Sigmoid colon (tissue), 7 donors: ENCODE measurements at places on chromosomes 11 and 22. TPM values are rescaled to one million over a fixed set of nuclear protein-coding genes. Genes with fewer than 3 reads are reported as not detected.
A peak's percentile ranks its signal among the peaks of the same experiment; 100 is the strongest.

GRCh38 chr22:23402275-23403151 is 177.6 kb downstream of the IGLL1 start:
- no peak overlapping the region for H3K27ac ChIP-seq
- peak overlapping the region; percentile 43 for H3K4me3 ChIP-seq
- peaks cover 10% of the 10 kb centered on the region for H3K4me1 ChIP-seq
- H3K27me3 ChIP-seq = no peaks in the 10 kb centered on the region
- peak; percentile 67 for DNase-seq

- no peaks in the 10 kb centered on the region for H3K27me3 ChIP-seq
- peak overlapping the region; percentile 78 for H3K27ac ChIP-seq
- H3K4me1 ChIP-seq = peaks cover 57% of the 10 kb centered on the region
- no peak overlapping the region for H3K4me3 ChIP-seq
- H3K36me3 ChIP-seq = no peaks in the 10 kb centered on the region
Observed at GRCh38 chr11:12198251-12199222, 88.1 kb downstream of the MICAL2 start.

DNA sequence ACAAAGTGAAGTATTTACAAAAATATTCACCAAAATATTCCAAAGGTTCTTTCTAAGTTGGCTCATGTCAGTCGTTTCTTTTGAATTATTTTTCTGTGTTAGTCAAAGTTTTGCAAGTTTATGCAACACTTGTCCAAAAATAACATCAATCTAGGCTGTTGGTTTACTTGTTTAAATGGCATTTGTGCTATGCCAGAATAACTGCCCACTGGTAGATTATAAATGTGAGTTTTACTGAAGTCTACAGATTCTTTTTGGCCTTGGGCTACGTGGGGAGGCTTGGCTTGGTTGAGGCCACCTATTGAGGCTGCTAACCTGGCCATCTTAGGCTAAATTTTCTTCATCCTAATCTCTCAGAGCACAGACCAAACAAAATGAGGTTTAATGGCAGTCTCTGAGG is 1091.9 kb upstream of the RAG2 start:
- H3K4me1 ChIP-seq = no peaks in the 10 kb centered on the region
- no peak for DNase-seq
- no peaks in the 10 kb centered on the region for H3K36me3 ChIP-seq
- H3K27me3 ChIP-seq = no peaks in the 10 kb centered on the region

DNA sequence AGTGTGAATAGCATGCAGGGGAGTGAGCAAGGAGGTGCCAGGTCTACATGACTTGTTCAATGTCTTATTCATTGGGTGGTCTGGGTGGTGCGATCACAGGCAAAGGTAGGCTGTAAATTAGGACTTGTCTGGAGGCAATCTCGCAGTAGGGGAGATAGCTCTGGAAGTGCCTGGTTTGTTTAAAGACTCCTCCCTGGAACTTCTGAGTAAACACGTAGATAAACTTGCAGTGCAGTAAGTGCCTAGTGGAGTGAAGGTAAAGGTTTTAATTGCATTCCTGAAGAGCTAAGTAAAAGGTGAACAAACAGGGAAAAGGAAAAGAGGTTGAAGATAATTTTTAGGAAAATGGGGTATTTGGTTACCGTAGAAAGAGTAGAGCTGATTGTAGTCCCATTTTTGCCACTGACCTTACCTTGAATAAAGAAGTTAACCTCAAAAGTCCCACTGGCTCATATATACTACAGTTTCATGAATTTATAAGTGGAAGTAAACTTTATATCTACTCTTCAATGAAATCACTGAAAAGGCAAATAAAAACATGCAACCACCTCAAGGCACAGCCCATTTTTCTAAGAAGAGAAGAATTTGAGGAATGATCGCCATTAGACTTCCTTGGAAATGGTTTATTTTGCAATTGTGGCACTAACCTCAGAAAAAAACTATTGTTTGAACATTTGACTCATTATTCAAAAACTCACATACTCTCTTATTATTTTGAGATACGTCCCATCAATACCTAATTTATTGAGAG is 44.3 kb downstream of the AASDHPPT start:
- no peak overlapping the region for H3K4me3 ChIP-seq
- H3K36me3 ChIP-seq = no peaks in the 10 kb centered on the region
- DNase-seq = no peak
- no peaks in the 10 kb centered on the region for H3K4me1 ChIP-seq
- no peak overlapping the region for H3K27ac ChIP-seq

The MIAT gene
- 0.82 TPM for total RNA-seq

DNA sequence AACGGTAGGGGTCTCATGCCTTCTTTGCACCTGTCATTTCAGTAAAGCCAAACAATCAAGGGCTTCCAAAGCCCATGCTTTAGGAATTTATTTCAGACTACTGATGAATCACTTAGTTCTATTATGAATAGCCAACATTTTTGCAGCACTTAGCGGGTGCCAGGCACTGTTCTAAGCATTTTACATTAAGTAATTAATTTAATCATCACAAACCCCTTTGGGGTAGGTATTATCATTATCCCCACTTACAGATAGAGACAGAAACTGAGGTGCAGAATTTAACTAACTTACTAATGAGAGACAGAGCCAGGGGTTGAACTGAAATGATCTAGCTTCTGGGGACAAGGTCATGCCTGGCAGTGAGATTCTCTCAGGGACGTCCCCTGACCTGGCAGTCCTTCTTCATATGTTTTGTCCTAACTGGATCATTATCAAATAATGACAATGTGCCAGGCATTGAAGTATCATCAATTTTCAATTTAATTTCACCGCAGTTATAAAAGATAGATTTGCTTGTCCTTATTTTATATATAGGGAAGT is 31.7 kb upstream of the NAV2 start:
- peak overlapping the region; percentile 85 for H3K27ac ChIP-seq
- DNase-seq = no peak
- H3K4me3 ChIP-seq = no peak overlapping the region
- peaks cover 85% of the 10 kb centered on the region for H3K4me1 ChIP-seq

The PYGM gene
- 10.5 TPM for total RNA-seq

The SLC29A2 gene
- 0.71 TPM for total RNA-seq

The MYBPC3 gene
- not detected for total RNA-seq

DNA sequence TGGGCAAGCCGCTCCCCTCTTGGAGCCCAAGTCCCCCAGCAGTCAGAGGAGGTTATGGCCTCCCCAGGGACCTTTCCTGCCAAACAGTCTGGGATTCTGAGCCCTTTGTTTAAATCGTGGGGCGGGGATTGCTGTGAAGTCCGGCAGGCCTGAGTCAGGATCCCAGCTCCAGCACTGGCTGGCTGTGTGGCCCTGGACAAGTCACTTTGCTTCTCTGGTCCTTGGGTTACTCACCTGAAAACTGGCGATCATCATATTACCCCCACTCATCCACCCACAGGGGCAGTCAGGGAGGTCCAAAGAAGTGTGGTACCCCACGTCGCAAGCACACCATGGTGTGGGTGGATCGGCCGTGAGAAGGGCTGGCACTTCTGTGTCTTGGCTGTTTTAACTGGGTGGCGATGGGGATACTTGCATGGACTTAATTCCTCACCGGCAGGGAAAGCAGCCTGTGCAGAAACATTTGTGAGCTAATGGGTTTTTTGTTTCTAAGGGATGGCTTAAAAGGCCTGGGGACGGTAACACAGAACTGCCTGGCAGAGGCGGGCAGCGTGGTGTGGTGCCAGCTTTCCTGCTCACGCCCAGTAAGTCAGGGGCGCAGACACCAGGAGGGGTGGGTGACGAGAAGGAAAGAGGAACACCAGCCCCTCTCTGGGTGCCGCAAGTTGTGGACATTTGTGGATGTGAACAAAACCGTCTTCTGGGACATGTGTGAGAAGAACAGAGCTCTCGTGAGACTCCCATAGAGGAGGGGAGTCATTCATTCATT is 31.6 kb upstream of the PRR5 start:
- H3K4me3 ChIP-seq = no peak overlapping the region
- peaks cover 4% of the 10 kb centered on the region for H3K27me3 ChIP-seq
- H3K27ac ChIP-seq = no peak overlapping the region
- H3K4me1 ChIP-seq = peaks cover 19% of the 10 kb centered on the region
- H3K36me3 ChIP-seq = no peaks in the 10 kb centered on the region

DNA sequence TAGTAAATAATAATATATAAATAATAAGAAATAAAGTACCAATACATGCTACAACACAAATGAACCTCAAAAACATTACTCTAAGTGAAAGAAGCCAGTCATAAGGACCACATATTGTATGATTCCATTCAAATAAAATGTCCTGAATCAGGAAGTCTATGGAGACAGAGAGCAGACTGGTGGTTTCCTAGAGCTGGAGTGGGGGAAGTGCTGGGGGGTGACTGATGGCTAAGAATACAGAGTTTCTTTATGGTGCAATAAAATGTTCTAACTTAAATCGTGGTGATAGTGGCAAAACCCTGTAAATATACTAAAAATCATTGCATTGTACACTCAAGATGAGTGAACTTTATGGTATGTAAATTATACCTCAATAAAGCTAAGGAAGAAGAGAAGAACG is 376.5 kb downstream of the BUD13 start:
- H3K27ac ChIP-seq = no peak overlapping the region
- no peak for DNase-seq
- peaks cover 12% of the 10 kb centered on the region for H3K4me1 ChIP-seq
- H3K27me3 ChIP-seq = no peaks in the 10 kb centered on the region
- no peaks in the 10 kb centered on the region for H3K36me3 ChIP-seq

DNA sequence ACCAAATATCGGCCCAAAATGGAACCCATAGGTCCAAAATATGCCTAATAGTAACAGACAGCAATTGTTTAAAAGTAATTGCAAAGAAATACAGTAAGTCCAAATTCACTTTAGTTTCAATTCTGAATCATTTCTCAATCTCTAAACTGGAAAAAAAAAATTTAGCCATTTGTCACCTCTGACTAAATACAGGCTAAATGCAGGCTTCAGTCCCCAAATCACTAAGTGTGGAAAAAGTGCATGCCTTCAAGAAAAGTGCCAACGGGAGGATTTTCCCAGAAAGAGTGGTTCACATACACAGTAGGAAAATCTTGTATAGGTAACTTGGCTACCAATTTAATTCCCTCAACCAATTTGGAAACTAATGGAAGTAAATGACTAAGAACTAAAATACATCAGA is 35.7 kb downstream of the SIK3 start:
- no peaks in the 10 kb centered on the region for H3K27me3 ChIP-seq
- H3K4me3 ChIP-seq = no peak overlapping the region
- H3K36me3 ChIP-seq = no peaks in the 10 kb centered on the region
- no peak for DNase-seq
- H3K4me1 ChIP-seq = no peaks in the 10 kb centered on the region

The MMP13 gene
- not detected for total RNA-seq

DNA sequence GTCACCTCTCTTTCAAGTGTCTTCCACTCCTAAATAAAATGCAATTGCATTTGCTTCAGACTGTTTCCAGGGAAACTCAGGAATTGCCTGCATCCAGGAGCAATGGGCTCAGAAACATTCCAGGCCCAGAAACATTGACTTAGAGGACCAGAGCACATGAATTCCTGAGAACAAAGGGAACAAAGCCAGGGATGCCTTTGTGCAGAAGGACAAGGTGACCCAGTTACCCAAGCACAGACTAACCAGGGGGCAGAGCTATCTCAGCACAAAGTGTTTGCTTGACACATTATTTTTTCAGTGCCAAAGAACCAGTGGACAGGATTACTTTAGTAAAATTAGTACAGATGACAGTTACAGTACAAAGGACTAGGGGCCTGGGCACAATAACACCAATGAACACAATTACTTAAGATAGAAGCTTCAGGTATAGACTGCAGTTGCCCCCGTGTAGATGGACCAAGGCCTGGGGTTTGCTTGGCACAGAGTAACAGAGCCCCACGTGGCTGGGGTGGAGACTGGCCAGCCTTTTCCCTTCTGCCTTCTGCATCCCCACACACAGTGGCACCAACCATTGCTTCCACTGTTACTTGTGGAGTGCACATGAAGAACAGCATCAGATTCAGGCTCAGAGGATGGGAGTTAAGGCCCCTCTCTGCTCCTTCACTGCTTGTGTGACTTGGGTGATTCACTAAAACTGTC is 500.8 kb downstream of the INSC start:
- no peaks in the 10 kb centered on the region for H3K36me3 ChIP-seq
- peaks cover 19% of the 10 kb centered on the region for H3K4me1 ChIP-seq
- no peak overlapping the region for H3K27ac ChIP-seq
- H3K4me3 ChIP-seq = no peak overlapping the region
- no peaks in the 10 kb centered on the region for H3K27me3 ChIP-seq

- no peaks in the 10 kb centered on the region for H3K27me3 ChIP-seq
- H3K27ac ChIP-seq = peak overlapping the region; percentile 82
- H3K4me3 ChIP-seq = no peak overlapping the region
- H3K36me3 ChIP-seq = no peaks in the 10 kb centered on the region
Observed at GRCh38 chr22:42365111-42365865, 66.9 kb downstream of the NFAM1 start.

GRCh38 chr22:47810505-47811500 is 1048.4 kb downstream of the TBC1D22A start:
- no peak for DNase-seq
- H3K4me1 ChIP-seq = no peaks in the 10 kb centered on the region
- no peak overlapping the region for H3K4me3 ChIP-seq
- H3K36me3 ChIP-seq = no peaks in the 10 kb centered on the region
- H3K27ac ChIP-seq = no peak overlapping the region

The TBX10 gene
- not detected for total RNA-seq

The FADS2 gene
- 29.3 TPM for total RNA-seq

- peaks cover 21% of the 10 kb centered on the region for H3K36me3 ChIP-seq
- no peak overlapping the region for H3K4me3 ChIP-seq
- H3K4me1 ChIP-seq = no peaks in the 10 kb centered on the region
- H3K27ac ChIP-seq = no peak overlapping the region
- no peak for DNase-seq
Observed at GRCh38 chr11:18485913-18486528, 30.4 kb downstream of the LDHAL6A start.

The PLAAT4 gene
- total RNA-seq = 36.7 TPM

The TESMIN gene
- total RNA-seq = not detected

DNA sequence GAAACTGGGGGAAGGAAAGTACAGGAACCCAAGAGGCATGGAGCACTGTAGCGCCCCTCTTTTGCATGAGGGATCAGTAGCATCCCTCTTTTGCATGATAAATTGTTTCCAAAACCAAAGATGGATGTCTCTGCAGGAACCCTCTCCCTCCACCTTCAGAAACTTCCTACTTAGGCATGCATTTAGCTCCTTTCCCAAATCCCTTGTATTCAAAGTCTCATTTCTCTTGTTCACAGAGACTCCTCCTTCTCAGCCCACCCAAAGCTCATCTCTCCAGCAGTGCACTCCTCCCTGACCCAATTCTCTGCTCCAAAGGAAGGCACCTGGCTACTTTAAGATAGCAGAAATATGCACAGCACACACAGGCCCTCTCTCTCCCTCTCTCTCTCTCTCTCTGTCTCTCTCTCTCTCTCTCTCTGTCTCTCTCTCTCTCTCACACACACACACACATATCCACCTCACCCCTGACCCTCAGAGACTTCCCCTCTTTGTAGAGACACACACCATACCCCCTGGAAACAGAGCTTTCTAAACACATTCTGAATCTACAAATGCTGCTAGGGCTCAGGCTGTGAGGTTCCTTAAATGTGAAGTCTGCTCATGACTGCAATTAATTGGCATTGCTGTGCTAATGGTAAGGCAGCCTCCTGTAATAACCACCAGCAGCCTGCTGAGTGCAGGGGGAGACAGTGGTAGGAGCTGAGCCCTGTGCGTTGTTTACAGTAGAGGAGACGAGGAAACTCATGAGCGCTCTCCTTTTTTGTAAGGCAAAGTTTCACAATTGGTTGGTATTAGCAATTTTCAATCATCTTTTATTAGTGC is 519.6 kb downstream of the NTM start:
- H3K27ac ChIP-seq = peak overlapping the region; percentile 65
- H3K27me3 ChIP-seq = no peaks in the 10 kb centered on the region
- no peak for DNase-seq
- no peak overlapping the region for H3K4me3 ChIP-seq
- no peaks in the 10 kb centered on the region for H3K36me3 ChIP-seq
